ENCODE measurements at places on chromosomes 1 and 21.

DNA sequence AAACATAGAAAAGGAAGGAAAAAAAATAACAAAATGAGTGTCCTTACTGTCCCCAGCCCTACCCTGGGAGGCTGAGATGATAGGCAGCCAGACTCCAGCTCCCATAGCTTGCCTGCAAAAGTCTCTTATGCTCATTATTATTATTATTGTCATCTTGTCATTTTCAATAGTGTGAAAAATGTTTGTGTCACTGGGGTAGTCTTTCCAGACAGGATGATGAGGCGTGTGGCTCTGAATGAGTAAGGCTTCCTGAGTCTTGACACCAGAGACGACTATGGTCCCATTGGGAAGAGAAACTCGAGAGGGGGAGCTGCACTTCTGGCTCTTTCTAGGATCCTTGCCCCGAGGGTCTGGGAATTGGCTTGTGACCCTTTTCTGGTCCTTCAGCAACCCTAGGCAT lies 1.1 kb upstream of the CYB561D1 start:
- DNase-seq, result no peak

DNA sequence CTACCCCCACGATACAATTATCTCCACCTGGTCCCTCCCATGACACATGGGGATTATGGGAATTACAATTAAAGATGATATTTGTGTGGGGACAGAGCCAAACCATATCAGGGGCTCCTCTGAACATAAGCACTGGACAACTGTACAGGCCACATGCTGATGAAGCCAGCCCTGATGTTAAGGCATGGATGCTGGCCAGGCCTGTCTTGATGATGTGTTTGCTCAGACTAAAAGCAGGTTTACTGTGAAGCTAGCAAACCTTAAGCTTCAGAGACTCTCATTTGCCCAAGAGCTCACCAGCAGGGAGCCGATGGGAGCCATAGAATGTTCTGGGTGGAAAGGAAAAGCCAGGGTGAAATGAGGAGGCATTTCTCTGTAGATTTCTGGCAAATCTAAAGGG lies 135.3 kb upstream of the KCNK1 start:
- DNase-seq, result no peak

- DNase-seq, result no peak
These were observed 18.9 kb downstream of the METTL13 start for GRCh38 chr1:171800342-171800741.

DNA sequence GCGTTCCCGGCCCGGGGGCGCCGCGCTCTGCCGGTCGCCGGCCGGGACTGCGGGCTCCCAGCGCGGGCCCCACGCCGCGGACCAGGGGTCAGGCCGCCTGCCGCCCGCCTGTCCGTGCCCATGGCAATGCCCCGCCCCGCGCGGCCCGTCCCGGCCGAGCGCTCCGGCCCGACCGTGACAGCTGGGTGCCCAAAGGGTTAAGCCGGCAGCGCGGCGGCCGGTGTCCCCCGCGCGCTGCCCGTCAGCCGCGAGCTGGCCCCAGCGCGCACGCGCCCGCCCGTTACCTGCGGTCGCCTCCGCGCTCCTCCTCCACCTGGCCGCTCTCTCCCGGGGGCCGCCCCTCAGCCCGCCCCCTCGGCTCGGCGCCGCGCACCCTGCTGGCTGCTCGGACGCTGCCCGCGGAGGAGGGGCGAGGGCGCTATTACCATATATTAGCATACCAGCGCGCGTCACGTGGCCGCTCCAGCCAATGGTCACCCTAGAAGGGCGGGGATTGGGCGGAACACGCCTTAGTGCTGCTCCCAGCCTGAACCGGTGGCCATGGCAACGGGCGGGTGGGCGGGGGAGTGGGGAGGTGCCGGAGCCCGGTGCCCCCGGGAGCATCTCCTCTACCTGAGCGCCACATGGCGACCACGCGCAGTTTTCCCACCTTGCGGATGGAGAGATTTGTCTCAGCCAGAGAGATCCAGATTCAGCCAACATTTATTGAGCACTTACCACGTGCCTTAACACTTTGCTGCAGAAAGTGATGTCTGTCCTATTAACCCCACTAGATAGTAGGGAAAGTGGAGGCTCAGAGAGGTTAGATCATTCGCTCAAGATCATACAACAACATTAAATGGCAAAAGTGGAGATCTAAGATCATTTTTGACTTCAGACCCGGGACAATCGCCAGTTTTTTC lies at the start of gene PHC2:
Gene PHC2, minus strand, starts transcription at position 404 of the 902 bp plus-strand sequence. CDS start 55,556 bp downstream, outside the sequence.
- DNase-seq, result peak; percentile 76

DNA sequence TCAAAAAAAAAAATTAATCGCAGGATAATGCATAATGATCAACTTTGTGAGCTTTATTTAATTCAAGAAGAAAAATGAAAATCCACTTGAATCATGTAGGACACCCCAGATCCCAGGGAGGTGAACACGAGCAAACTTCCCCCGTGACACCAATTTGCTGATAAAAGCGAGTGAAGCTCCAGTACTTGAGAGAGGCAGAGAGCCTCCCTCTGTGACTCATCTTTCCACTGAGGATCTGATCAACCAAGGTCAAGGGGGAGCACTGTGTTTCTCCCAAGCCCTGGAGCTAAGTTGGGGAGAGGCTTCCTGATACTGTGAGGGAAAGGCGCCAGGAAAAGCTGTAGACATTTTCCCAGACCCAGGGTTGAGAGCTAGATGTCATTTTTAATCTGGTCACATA lies 160.9 kb downstream of the SLC44A5 start:
- no peak for DNase-seq

GRCh38 chr1:179591592-179592580 lies at the start of gene TDRD5:
TSS of gene TDRD5 (plus strand) at chr1:179591832. CDS start at chr1:179592616, 784 bp downstream.
- DNase-seq, result no peak

- no peak for DNase-seq
These were observed 116.4 kb downstream of the SYT2 start for GRCh38 chr1:202593845-202594244.
